ENCODE measurements at places on chromosomes 11 and 22. TPM values are rescaled to one million over a fixed set of nuclear protein-coding genes. Genes with fewer than 3 reads are reported as not detected.

ART1 gene
- 0.20 TPM for total RNA-seq

GRCh38 chr22:19980766-19981165 is 35.9 kb downstream of the ARVCF start:
- no peak for DNase-seq

GRCh38 chr11:22927793-22928192 is 67.5 kb upstream of the CCDC179 start:
- no peak for DNase-seq

- DNase-seq, result no peak
These were observed 11.9 kb downstream of the LMO1 start for GRCh38 chr11:8251616-8252295.

TRIM29 gene
- 206 TPM for total RNA-seq

DNA sequence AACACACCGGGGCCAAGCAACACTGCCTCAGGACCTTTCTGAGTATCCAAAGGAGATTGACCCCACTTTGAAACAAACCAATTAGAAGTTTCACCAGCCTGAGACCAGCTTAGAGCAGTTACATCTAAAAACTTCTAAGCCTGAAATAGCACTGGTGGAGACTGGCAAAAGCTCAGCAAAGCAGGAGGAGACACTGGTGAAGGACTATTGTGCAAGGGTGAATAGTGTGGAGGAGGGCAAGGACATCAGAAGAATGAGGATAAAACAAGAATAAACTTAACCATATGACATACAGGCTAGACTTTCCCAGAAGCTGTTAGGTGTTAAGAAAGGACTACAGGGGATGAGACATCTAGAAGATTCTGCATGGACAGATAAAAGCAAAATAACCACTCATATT is 152.4 kb downstream of the FCHSD2 start:
- no peak for DNase-seq

GRCh38 chr11:102144357-102145355 is 34.4 kb downstream of the YAP1 start:
- no peak for DNase-seq

DNA sequence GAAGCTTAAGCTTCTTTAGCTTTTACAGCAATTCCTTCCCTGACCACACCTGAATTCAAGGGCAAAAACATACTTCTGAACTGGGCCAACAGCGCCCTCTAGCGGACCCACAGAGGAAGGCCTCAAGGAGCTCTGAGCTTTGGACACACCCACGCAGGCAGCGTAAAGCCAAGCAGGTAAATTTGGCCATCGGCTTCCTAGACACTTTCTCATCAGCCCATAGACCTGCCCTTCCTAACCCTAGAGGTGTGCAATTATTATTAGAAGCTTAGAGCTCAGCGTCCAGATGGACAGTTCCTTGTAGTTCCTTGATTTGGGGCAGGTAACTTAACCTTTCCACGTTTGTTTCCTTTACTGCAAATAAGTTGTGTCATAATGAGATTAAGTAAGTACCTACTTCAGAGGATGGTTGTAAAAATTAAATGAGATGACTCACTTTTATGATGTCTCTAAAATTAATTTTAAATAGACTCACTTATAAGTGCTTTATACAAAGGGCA is 25.7 kb upstream of the HMGXB4 start:
- DNase-seq, result no peak

GRCh38 chr11:115364896-115365295 is 139.3 kb downstream of the CADM1 start:
- DNase-seq, result no peak

HSD17B12 gene
- 66.7 TPM for total RNA-seq

- no peak for DNase-seq
These were observed 1.2 kb downstream of the KLHL35 start for GRCh38 chr11:75431533-75432525.

GRCh38 chr11:69870766-69871165 is 51.5 kb upstream of the FGF3 start:
- DNase-seq, result no peak

GRCh38 chr22:43001271-43002201 is 13.4 kb downstream of the PACSIN2 start:
- DNase-seq, result no peak

DNA sequence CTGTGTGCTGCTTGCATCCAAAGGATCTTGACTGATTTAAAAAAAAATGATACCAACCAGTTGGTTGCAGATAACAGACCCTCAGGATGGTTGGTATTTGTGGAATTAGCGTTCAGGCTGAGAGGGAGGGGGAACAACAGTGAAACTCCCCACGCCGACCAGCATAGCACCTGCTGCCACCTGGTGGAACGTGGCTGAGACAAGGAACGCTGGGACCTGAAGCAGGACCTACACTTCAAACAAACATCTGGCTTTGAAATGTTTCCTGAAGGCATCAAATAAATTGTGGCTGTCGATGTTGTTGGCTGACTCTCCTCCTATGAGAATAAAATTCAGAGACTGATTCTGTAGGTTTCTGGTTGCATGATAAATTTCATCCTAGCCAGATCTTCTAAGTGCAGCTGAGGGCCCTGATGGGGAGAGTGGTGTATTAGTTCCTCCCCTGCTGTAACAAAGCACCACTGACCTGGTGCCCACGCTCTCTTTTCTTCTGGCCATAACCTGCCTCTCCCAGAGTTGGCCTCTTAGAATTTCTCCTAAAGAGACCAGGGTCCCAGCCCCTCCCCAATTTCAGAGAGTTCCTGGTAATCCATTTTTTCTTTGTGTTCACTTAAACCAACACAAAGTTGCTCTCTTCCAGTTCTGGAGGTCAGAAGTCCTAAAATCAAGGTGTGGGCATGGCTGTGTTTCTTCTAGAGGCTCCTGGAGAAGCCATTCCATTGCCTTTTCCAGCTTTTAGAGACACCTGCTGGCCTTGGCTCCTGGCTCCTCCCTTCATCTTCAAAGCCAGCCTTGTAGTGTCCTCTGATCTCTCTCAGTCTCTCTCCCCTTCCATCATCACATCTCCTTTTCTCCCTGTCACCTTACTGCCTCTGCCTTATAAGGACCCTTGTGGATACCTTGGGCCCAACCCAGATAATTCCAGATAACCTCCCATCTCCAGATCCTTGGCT is 17.3 kb downstream of the APOL2 start:
- peak; percentile 14 for DNase-seq

DNA sequence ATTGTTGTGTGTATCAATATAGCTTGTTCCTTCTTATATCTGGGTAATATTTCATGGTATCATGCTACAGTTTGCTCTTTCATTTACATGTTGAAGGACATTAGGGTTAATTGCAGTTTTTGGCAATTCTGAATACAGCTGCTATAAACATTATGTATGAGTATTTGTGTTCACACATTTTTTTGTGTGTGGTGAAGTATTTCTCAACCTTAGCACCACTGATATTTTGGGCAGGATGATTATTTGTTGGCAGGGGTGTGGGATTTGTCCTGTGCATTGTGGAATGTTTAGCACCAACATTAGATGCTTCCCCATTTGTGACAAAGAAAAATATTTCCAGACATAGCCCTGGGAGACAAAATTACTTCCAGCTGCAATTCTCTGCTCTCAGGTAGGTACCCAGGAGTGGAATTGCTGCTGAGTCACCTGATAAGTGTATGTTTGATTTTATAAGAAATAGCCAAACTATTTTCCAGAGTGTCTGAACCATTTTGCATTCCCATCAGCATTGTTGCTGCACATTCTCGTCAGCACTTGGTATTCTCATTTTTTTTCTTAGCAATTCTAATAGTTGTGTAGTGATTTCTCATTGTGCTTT is 128.2 kb downstream of the SNX19 start:
- no peak for DNase-seq

LDHAL6A gene
- total RNA-seq, result not detected

CCND1 gene
- total RNA-seq, result 83.8 TPM

DNA sequence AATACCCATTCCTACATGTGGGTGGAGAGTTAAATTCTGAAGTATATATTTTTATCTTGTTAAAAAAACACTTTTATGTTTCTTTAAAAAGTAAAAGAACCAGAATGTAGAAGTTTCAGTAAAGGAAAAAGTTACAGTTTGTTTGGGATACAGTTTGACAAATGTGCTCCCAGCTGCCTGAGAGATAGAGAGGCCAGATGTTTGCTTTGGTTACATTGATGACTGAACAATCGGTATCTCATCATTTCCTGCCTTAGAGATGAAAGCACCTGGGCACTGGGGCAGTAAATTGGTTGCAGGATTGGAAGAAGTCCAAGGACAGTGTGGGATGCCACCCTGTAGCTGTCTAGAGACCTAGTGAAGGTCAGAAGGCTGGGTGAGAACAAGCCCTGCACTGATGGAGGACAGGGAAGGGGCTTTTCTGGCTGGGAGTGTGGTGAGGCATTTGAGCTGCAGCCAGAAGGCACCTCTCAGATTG is 16.6 kb downstream of the MED15 start:
- no peak for DNase-seq

- DNase-seq, result no peak
These were observed 23.7 kb downstream of the PDHX start for GRCh38 chr11:34940026-34940677.

GRCh38 chr11:116344601-116345000 is 428.2 kb downstream of the BUD13 start:
- no peak for DNase-seq

DNA sequence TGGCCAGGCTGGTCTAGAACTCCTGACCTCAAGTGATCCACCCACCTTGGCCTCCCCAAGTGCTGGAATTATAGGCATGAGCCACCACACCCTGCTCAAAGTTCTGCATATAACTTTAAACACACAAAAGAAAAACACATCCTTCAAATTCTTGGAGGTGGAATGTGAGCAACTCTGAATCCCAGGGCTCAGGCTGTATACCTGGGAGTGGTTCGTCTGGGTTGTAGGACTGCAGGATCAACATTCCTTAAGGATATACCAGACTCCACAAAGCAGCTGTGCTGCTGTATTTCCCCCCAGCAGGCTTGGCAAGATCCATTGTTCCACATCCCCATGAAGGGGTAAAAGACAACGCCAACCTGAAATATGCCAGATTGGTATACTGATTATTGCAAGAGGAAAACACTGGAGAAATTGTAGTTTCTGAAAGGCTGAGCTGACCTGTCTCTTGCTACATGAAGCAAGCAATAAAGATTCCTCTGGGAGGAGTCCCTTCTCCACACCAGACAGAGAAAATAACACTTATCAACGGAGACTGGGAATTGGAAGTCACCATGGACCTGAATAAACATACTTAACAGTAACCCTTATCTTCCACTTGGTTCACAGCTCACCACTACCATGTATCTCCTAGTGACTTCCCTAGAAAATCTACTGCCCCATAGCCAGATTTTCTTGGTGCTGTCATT is 12.2 kb upstream of the RPS3 start:
- DNase-seq, result no peak

- DNase-seq, result peak; percentile 23
These were observed 15.3 kb downstream of the UBE4A start for GRCh38 chr11:118374729-118375128.

DNA sequence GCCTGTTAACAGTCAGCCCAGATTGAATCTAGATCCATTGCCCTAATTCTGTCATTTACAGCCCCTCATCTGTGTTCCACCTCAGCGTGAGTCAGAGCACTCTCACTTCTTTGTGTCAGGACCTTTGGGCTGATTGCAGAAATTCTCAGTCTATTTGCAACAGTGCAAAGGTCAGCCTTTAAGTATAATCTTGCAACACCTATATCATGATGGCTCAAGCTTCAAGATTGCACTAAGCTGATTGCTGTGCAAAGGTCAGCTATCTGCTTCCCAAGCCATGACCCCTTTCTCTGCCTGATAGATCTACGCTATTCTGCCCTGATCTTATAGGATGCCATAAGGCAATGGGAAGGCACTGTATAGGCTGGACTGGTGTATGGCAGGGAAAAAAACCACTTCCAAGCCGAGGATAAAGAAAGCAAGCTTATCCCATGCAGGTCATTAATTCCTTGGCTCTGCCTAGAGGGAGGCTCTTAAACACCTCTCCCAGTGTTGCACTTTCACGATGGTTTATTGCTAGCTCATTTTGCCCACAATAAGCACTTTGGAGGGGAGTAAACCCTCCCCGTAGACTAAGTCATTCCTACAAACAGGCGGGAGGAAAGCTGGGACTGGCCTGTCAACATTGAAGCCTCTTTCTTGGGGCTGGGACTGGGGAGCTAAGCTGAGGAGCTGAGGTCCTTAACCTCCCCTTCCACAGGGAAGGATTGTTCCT is 100.6 kb downstream of the RRAS2 start:
- DNase-seq, result no peak

LRRC56 gene
- total RNA-seq, result 0.69 TPM

MCM5 gene
- total RNA-seq, result 26.6 TPM

MMP7 gene
- 3.6 TPM for total RNA-seq

GRCh38 chr11:28679795-28680468 is 571.7 kb downstream of the METTL15 start:
- DNase-seq, result no peak

GRCh38 chr22:23218867-23219251 is 38.5 kb downstream of the BCR start:
- DNase-seq, result no peak

DNA sequence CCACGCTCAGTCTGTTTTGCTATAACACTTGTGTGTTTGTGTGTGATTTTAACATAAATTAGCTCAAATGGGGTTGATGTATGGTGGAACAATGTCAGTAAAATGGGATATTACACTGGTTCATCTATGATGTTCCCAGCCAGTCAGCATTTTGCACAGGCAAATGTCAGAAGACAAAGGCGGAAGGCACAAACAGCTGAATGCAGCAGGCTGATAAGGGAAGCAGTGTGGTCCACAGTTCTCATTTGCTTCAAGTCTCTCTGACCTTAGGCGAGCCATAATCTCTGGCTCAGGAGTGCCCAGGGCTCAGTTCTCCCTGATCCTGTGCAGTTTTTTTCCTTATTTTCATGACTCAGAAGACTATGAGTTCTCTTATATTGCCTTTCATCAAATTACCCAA is 102.7 kb downstream of the FAR1 start:
- DNase-seq, result no peak

- DNase-seq, result no peak
These were observed 36.3 kb downstream of the AP2A2 start for GRCh38 chr11:961921-962320.

SLC15A3 gene
- 8.8 TPM for total RNA-seq

- no peak for DNase-seq
These were observed 532.8 kb downstream of the BRD1 start for GRCh38 chr22:49294656-49295464.

DERL3 gene
- total RNA-seq, result 0.49 TPM

GRCh38 chr22:38317995-38318715 is 922 bp upstream of the CSNK1E start:
- DNase-seq, result peak; percentile 39

DNA sequence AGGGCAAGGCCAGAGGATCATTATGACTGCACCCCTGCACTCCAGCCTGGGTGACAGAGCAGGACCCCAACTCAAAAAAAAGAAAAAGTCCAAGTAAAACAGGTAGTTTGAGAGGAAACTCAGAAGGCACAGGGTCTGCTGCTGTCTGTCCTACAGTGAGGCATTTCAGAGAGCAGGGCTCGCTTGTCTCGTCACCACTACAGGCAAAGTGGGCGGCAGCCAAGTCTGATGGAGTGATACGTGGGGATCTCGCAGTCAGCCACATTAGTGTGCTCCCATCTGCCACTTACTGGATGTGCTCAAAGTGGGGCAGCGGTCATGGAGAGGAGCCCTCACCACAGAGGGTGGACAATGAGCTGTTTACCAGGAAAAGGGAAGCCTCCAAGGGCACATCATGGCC is 42.1 kb downstream of the PI4KA start:
- DNase-seq, result no peak

Measured in skin of body (tissue), 3 donors.